HuH-7 (cell line): ENCODE measurements at places on chromosomes 12 and 14.

GRCh38 chr14:106459971-106460730, 933.8 kb downstream of the TMEM121 start:
- peak; percentile 14 for DNase-seq

GRCh38 chr12:93156086-93156716, 221.5 kb upstream of the NUDT4 start:
- no peak for DNase-seq

DNA sequence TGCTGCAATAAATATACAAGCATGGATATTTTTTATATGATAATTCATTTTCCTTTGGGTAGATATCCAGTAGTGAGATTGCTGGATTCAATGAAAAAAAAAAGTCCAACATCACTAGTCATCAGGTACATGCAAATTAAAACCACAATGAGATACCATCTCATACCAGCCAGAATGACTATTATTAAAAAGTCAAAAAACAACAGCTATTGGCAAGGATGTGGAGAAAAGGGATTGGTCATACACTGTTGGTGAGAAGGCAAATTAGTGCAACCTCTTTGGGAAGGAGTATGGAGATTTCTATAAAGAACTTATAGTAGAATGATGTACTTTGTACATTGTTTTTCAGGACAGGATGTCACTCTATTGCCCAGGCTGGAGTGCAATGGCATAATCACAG, 531.2 kb upstream of the MGAT4C start:
- no peak for DNase-seq

DNA sequence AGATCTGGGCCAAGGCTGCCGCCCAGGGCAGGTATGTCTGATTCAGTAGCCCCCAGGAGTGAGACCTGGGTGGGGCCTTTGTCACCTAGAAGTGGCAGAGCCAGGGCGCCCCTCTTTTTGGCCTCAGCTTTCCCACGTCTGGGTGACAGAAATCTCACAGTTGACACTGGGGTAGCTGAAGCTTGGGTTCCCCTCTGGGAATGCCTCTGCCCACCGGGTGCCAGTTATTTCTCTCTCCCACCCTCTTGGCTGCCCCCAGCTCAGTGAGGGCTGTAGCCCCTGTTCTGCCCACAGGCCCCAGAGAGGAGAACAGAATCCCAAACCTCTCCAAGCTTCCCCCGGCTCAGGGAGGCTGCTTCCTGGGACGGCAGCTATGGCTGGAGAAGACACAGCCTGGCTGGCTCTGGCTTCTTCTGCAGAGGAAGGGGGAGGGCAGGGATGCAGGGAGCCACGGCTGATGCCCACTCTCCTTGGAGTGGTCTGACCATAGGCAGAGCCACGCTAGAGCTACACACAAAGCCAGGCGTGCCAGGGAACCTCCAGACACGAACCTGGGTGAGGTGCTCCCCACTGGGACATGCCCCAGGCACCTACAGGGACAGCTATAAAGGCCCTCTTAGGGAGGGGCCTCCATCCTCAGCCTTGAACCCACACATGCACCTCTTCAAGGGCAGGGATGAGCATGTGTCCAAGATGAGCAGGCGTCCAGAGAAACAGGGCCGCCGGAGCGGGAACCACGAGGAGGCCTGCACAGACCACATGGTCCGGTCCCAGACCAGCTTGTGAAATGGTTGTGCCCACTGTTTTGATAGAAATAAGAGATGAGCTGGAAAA, 51.7 kb downstream of the BEGAIN start:
- DNase-seq, result peak; percentile 2

GRCh38 chr12:129870136-129870535, 33.7 kb downstream of the TMEM132D start:
- DNase-seq, result no peak

DNA sequence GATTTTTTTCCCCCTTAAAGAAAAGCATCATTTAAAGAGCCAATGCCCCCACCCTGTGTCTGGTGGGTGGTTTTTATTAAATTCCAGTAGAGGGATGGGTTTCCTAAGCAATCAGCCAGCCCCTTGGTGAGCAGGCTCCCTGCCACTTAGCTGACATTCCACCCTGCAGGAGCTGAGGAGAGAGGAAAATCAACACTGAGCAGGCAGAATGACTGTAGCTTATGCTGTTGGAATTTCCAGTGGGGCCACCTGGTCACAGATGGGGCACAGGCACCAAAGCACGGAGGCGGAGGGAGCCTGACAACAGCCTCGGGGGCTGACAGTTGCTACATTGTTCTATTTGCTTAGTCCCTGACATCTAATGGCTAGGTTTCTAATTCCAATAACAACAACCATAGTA, 127.7 kb downstream of the TMEM30B start:
- no peak for DNase-seq

GRCh38 chr14:53880761-53881160, 75.9 kb downstream of the BMP4 start:
- DNase-seq, result no peak

GRCh38 chr12:9032202-9032964, 43.0 kb downstream of the KLRG1 start:
- DNase-seq, result no peak

GRCh38 chr12:119375075-119375882, 40.8 kb downstream of the CCDC60 start:
- DNase-seq, result no peak

- DNase-seq, result no peak
Measured at GRCh38 chr14:89282191-89282590, 134.8 kb downstream of the FOXN3 start.

GRCh38 chr14:99821519-99822508, 28.6 kb downstream of the EML1 start:
- peak; percentile 30 for DNase-seq

DNA sequence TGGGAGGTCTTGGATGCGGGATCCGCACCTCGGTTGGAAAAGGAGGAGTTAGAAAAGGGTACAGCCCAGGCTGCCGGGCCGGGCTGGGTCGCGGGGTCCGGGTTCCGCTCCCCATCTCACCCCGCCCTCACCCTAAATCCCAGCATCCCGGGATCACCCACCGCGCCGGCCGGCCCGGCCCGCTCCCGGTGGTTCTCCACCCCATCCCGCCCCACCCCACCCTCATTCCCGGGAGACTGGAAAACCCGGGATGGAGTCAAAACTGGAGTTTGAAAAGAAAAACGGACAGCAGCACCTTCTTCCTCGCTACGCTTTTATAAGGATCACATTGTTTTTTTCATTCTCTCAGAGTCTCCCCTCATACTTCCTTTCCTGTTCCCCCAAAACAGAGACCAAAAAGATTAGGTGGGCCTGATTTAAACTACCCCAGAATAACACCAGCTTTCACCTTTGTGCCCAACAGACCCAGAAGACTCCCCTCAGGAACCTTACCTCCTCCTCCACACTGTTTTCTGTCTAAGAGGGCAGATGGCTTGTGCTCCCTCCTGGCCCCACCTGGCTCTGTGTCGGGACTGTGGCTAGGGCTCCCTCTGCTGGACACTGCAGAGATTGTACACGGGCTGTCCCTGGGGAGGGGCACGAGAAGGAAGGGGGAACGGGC, 2.8 kb downstream of the GLI1 start:
- peak; percentile 98 for DNase-seq

- no peak for DNase-seq
Measured at GRCh38 chr14:55383541-55384140, 28.0 kb downstream of the ATG14 start.

- DNase-seq, result no peak
Measured at GRCh38 chr14:32693114-32693513, 245.6 kb upstream of the NPAS3 start.

- DNase-seq, result no peak
Measured at GRCh38 chr14:64860039-64860438, 19.7 kb downstream of the SPTB start.

DNA sequence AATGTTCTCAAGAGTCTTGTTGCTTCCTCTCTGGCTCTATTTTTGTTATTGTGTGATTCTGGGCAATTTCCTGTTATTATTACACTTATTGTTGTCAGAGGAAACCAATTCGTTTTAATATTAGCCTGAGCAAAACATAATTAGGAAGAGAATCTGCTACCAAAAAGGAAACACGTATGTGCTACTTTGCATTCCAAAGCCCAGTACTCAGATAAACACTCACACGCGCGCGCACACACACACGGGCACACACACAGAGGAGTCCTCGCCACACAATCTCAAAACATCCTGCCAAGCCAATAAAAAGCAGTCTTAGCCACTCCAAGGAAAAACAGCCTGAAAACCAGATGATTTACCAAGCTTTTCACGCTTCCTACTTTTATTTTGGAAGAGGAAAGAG, 400.7 kb downstream of the NUAK1 start:
- no peak for DNase-seq

- no peak for DNase-seq
Measured at GRCh38 chr14:72033365-72033764, 101.1 kb downstream of the RGS6 start.

GRCh38 chr14:26730929-26731618, 133.2 kb upstream of the NOVA1 start:
- peak; percentile 35 for DNase-seq

DNA sequence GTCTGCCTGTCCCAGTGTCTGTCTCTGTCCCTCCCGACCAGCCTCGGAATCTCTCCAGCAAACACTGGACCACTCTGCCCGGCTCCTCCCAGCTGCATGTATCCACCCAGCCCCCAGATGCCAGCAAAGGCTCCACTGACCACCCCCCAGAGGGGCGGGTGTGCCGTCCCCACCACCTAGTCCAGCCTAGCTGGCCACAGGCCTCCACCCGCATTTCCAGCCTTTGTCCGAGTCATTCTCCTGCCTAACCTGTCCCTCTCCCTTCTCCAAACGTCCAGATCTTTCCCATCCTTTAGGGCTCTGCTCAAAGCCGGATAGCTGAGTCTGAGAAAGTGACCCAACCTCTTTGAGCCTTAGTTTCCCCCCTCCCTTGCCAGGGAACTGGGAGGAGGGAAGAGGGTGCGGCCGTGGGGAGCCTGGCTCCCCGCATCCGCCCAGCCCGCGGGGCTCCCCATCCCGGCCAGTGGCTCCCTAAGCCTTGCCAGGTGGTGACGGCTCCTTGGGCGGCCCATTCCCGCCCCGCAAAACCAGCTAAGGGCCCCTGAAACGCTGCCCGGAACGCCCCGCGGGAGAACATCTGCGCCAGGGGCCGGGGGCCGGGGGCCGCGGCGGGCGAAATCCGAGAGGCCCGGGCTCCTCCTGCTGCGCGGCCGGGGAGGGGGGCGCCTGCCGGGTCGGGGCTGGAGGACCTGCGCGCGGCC, 34.6 kb upstream of the ANKRD9 start:
- no peak for DNase-seq

- no peak for DNase-seq
Measured at GRCh38 chr12:72273499-72273837, 1.3 kb downstream of the TRHDE start.

DNA sequence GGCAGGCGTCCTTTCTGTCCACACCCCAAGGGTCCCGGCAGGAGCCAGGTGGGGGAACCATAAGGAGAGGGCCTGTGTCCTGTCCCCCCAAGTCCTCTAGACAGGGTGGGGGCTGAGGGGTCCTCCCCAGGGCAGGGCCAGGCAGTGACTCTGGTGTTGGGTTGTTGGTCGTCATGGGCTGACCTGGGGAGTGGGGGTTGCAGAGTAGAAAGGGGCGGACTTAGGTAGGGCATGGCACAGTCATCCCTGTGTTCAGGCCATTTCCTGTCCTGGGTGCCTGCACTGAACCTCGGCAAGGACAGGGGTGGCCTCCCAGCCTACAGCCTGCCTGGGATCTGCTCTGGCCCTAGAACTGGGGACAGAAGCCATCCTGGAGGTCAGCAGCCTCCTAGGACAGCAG, 356.2 kb downstream of the TMEM121 start:
- DNase-seq, result no peak

DNA sequence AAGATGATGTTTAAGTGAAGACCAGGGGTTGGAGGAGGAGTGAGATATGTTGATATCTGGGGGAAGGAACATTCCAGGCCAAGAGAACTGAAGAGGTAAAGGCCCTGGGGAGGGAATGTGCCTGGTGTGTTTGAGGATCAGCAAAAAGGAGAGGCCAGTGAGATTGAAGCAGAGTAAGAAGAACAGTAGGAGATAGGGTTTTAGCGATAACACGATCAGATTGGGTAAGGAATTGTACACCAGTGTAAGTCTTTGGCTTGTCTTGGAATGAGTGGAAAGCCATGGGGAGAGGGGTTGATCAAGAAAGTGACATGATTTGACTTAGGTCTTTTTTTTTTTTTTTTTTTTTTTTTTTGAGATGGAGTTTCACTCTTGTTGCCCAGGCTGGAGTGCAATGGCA, 4.8 kb downstream of the TROAP start:
- DNase-seq, result no peak

DNA sequence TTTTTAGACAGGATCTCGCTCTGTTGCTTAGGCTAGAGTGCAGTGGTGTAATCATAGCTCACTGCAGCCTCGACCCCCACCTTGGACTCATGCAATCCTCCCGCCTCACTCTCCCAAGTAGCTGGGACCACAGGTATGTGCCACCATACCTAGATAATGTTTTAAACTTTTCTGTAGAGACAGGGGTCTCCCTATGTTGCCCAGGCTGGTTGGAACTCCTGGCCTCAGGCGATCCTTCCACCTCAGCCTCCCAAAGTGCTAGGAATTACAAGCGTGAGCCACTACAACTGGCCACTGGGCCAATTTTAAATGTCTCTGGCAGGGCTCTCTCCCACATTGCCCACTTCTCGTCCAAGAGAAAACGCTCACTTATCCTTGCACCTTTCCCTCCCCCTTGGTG, 66.5 kb upstream of the DACT1 start:
- no peak for DNase-seq

DNA sequence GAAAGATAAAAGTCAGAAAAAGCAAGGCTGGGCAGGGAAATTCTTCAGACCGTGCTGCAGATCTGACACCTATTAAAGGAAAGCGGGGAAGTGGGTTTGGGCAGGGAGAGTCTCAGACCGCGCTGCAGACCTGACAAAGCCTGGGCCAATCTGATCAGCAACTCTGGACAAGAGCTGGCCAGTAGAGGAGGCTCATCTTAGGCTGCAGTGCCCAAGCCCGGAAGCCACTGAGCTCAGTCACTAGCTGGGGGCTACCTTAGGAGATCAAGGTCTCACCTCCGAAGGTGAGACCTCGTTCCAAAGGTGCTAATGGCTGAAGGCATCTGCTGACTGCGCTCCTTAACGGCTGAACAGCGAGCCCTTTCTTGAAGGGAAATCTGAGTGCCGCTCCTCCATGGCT, 60.2 kb downstream of the SINHCAF start:
- no peak for DNase-seq

GRCh38 chr12:76020731-76021672, 10.6 kb downstream of the PHLDA1 start:
- DNase-seq, result no peak

- no peak for DNase-seq
Measured at GRCh38 chr12:49803693-49804450, 24.3 kb downstream of the NCKAP5L start.

DNA sequence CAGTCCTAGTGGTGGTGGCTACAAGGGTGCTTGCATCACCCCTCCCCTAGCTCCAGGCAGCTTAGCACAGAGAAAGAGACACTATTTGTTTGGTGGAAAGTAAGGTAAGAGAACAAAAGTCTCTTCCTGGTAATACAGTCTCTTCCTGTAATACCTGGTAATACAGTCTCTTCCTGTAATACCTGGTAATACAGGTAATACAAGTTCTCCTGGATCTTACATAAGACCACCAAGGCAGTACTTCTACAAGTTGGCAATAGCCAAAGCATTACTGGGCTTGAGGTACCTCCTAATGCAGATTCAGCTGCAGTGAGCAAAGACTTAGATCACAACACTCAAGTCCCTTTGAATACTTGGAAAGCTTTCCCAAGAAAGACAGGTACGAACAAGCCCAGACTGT, 77.0 kb downstream of the CATSPERB start:
- no peak for DNase-seq
